ENCODE measurements at places on chromosomes 4 and X.

DNA sequence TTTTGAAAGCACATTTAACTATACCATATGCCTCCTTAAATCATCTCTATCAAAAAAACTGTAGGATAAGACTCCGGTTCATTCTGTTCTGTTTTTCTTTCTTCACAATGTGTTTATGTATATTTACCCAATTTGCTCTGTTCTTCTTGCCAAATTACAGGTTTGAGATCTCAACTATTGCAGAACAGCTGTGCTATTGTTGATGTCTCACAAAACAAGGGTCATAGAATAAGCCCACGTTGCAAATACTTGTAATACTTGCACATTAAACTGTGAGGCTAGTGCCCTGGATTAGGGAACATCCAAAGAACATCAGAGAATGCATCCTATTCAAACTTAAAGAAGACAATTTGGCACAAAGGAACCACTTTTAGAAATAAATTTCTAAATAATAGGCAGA lies 45.4 kb downstream of the ANTXR2 start:
- no peak for DNase-seq

DNA sequence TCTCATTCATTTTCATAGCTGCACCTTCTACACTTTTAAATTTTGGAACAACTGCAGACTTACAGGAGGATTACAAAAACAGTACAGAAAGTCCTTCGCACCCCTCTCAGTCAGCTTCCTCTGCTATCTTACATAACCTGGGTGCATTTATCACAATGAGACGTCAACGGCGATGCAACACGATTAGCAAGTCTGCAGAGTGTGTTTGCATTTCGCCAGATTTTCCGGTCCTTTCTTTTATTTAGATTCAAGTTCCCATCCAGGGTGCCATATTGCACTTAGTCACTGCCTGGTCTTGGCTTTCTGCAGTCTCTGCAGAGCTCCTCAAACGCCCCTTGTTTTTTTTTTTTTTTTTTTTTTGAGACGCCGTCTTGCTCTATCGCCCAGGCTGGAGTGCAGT lies 85.9 kb downstream of the ASMT start:
- DNase-seq = no peak

DNA sequence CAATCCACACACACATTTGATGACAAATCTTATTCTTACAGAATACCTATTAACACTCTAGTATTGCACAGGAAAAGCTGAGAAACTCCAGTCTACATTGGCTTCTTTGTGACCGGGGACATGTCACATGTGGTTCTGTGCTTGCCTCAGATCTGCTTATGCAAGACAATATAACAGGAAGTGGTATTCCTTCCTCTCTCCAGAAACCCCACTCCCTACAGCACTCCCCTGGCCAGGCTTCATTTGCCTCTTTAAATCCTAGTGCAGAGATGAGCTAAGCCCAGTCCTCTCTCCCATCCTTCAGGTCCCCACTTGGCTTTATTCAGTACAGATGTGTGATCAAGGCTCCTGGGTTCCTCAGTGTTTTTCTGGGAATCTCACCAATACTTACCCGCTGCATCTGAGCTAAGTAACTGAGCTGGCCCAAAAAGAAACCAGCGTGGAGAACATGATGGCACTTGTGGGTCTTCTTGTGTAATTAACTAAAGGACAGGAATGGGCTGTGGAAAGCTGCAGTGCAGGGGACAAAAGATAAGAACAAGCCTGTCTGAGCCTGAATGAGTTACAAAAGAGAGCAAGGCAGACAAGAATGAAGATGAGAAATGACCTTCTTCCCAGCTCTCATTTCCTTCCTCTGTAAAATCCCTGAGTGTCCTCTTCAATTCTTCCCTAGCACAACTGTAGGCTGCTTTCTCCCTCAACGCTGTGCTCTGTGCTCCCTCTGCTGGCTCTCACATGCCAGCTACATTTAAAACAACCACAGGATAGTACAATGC lies 105.6 kb downstream of the HNRNPD start:
- DNase-seq = no peak

DNA sequence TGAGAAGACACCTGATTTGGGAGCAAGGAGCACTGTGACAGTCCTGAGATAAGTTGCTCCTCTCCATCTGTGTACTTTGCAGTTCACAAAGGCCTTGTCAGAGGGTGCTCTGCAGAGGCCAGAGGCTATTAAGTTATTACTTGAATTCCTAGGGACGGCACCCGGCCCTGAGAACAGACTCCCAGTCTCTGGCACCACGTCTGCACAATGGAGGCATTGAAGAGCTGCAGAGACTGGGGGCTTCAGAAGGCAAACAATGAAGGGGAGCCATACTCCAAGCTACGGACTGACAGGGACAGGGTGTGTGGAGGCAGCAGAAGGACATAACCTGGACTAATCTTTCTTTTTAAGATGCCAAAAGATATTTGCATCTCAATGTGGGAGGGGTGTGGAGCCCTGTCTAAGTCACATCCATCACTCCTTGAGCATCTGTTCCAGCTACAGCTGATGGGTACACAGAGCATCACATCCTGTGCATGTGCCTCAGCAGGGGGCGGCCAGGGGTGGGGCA lies 11.5 kb downstream of the RASGEF1B start:
- no peak for DNase-seq

DNA sequence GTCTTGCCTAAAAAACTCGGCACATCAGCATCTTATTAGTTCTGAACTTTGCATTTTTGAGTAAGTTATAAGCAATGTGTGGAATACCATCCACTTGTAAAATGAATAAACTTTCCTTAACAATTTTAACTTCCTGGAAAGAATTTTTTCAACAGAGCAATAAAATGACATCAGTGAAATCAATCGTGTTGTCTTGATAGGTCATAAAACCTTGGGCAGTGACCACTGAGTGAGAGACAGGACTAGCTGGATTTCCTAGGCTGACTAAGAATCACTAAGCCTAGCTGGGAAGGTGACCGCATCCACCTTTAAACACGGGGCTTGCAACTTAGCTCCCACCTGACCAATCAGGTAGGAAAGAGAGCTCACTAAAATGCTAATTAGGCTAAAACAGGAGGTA lies 403.0 kb upstream of the CNKSR2 start:
- DNase-seq = no peak

DNA sequence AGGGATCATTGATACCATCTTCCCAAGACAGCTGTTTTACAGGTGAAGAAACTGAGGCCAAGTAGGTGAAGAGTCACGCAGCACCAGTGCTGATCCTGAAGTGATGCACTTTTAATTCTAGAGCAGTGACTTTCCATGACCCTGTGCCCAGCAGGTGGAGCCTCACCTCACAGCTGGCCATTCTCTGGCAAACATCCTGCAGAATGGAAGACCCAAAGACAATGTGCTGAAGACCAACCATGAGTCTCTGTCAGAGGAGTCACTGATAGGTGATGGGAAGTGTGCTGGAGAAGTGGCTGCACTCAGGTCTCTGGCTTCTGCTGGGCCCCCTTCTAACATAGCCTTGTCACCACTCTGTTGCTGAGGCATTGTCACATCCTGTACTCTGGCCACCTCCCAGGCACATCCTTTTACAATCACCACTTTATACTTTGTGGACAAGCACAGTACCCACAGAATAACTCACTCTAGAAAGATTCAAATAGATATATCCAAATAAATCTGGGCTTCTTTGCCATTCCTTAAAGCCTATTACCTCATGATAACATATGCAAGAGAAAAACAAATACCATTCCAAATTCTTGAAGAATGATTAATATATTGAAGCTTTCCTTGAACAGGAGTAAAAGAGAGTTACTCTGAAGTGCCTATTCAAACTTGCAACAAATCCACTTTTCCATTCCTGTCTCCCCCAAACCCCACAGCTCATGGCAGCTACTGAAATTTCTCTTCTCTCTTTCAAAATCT lies 64.1 kb upstream of the SCOC start:
- no peak for DNase-seq

DNA sequence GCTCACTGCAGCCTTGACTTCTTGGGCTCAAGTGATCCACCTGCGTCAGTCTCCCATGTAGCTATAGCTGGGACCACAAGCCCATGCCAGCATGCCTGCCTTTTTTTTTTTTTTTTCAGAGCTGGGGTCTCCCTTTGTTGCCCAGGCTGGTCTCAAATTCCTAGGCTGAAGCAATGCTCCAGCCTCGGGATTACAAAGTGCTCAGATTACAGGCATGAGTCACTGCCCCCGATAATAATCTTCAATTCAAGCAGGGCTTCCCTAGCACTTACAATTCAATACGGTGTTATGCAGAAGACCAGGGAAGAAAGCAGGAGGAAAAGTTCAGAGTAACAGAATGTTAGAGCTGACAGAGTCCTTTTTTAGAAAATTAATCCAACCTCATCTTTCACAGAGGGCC lies 26.1 kb downstream of the OTOP1 start:
- no peak for DNase-seq

DNA sequence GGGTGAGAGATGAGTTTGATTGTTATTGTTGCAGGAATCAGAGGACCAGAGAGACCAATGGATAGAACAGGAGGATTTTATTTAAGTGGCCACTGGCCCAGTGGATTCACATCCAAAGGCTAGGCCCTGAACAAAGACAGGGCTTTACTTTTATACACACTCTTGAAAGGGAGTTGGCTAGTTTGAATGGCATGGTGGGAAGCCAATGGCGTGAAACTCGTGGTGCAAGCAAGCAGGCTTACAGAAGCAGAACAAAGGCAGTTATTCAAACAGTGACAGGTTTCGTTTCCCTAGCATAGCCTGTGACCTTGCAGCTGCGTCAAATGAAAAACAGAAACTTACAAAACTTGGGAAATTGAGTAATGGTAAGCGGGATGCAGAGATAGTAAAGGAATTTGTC lies 110.2 kb upstream of the PRDX4 start:
- no peak for DNase-seq

DNA sequence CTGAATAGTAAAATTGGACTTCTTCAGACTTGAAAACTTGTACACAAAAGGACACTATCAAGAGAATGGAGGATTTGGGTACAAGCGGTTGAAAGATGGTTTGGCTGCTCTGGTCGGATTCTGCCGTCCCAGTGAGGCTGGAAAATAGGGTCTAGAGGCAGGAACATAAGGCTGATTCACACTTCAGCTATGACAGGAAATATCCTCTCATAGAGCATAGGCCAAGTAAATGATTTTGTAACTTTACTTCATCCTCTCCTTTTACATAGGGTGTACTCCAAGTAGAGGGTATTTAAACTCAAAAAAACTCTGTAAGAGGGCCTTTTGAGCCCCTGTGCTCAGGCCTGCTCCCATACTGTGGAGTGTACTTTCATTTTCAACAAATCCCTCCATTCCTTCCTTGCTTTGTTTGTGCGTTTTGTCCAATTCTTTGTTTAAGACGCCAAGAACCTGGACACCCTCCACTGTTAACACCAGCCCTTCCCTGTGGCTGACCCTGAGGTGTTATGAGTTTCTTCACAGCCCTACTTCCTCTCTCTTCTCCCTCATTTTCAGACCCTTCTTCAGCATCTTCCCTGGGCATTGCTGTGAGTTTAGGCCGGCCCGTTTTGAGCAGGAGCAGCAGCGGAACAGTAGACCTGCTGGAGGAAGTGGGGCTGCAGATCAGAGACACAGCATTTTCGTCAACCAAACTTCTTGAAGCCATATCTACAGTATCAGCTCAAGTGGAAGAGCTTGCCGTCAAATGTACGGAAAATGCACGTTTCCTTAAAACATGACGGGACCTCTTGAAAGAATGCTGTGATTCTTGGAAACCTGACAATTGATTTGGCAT lies 7.2 kb downstream of the PGAM4 start:
- DNase-seq = no peak

DNA sequence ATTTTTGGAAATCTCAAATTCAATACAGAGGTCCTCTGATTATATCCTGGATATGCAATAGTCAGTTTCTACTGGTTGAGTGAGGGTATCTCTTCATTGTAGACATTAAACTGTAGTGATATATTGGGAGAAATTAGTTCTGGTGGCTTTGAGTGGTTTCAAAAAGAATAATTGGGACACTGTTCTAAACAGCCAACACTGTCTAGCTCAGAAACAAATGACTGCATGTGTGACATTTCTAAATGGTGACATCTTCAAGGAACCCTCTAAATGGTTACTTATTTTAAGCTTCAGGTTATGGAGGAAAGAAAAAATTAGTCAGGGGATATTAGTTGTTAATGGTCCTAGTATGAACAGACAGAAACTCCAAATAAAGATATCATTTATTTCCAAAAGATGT lies 186.2 kb downstream of the LARP7 start:
- no peak for DNase-seq

DNA sequence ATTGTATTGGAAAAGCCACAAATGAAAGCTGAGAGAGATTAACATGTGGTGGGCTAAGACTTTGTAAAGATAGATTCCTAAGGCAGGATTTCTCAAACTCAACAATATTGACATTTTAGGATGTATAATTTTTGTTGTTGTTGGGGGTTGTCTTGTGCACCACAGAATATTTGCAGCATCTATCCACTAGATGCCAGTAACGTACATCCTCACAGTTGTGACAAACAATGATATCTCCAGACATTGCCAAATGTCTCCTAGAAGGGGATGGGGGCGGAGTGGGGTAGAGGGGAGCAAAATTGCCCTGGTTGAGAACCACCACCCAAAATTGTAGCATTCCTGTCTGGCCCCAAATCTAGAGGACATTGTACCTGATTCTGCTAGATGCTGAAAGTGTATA lies 14.7 kb upstream of the CBR4 start:
- no peak for DNase-seq

DNA sequence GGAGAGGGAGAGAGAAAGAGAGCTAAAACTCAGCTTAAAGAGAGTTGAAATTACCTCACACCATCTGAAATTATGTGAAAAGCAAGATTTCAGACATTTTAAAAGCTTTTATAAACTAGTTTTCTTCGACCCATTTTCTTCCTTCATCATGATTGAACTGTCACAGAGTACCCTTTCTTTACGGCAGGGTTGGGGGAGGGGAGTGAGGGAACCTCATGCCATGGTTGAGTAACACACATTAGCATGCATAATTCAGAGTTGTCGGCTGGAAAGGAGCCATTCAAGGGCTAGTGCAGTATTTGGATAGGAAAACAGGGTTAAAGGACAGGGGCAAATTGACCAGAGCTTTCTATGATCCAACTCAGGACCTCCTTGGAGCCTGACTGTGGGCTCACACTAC lies 46.2 kb downstream of the PCDH19 start:
- no peak for DNase-seq

DNA sequence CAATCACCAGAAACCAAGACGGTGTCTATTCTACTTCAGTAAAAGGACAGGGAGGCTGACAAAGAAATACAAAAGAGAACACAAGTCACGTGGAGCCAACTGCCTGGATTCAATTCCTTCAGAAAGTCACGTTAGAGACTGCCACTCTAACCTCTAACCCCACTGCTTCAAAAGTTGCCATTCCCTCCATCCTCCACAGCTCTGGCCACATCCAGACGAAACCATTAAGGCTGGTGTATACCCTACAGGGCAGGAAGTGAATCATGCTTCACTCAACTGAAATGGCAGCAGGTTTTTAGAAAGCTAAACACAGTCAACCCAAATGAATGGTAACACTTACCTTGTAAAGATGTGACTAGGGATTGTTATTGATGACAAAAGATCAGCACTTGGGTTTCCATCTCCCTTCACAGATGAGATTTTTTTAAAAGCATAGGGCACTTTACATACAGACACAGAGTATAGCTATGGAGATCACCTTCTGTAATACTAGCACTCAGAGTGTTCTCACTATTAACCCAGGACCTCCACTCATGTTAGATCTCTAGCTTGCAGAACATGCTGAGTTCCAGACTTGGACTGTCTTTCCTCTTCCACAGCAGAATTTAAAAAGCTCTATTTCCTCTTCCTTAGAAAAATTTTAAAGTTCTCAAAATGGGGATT lies 37.4 kb downstream of the MAML3 start:
- DNase-seq = no peak

Measured in activated T-cell treated with anti-CD3 and anti-CD28 coated beads for 48 hours (primary cell).